Dermis microvascular lymphatic vessel endothelial cell (primary cell): ENCODE measurements at places on chromosomes 16 and 17. TPM values are rescaled to one million over a fixed set of nuclear protein-coding genes. Genes with fewer than 3 reads are reported as not detected.

- DNase-seq: no peak
These were observed 420.3 kb downstream of the XYLT1 start for GRCh38 chr16:17050468-17050867.

GRCh38 chr17:72634621-72635020, 457.9 kb downstream of the SLC39A11 start:
- DNase-seq: no peak

DNA sequence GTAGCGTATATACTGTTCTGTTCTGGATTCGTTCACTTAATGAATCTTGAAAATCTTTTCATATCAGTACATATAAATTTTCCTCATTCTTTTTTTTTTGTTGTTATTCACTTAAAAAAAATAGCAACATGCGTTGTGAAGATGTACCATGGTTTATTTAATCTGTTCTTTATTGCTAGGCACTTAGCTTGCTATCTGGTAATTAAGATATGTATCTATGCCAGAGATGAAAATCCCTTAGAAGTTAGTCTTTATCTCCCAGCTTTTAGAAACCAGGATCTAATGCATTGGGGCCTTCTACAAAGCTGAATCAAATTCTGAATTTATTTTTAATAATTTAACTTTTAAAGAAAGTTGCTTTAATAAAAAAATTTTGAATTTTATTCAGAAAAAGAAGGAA, 13.0 kb upstream of the DNAJA2 start:
- DNase-seq: no peak

- peak; percentile 60 for DNase-seq
These were observed 66.0 kb upstream of the ZNF423 start for GRCh38 chr16:49921791-49922456.

DNA sequence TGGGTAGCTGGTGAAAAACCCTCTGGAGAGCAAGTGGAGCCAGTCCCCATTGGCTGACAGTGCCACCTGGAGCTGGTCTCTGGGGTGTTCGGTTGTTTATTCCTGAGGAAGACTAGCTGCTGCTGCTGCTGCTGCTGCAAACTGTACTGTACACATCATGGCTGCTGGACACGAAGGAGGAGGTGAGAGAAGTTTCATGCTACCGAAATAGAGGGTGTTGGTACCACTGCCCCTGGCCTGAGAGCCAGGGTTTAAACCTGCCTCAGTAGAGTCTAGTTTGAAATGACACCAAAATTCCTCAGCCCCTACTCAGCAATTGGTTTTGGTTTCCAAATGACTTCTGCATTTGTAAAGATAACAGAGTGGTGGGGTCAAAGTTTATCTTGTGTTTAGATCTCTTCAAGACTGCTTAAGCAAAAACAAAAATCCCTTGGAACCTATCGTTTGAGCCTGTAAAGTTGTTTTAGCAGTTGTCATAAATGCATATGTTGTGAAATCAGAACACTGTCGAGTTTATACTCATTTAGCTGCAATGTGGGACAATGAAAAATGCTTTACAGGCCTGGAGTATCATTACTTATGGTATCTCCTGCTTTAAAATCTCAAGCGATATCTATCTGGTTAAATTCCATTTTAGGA, 40.8 kb downstream of the CYB5B start:
- no peak for DNase-seq

DNA sequence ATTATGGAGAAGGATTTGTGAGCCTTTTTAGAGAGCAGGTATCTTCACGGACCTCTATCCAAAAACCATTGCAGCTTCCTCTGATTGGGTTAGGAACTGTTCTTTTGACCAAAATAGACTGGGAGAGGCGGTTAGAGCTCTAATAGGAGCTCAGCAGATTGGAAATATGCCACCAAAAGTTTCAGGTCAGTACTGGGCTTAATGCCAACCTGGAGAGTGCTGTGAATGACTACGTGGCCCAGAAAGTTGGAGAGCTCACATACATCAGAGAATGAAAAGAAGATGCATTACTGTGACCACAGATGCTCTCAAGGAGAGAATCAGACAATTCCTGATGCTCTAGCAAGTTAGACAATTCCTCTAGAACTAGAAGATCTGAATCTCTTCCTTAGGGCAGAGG, 86.5 kb downstream of the ABCA8 start:
- DNase-seq: no peak

GRCh38 chr16:4859900-4860255, 12.6 kb downstream of the UBN1 start:
- peak; percentile 54 for DNase-seq

- DNase-seq: no peak
These were observed 26.7 kb upstream of the JPT2 start for GRCh38 chr16:1651094-1651973.

GRCh38 chr17:8322061-8322460, 12.0 kb downstream of the ARHGEF15 start:
- no peak for DNase-seq

- no peak for DNase-seq
These were observed 983.9 kb upstream of the EEF2KMT start for GRCh38 chr16:6081320-6081976.

GRCh38 chr17:41002814-41003213, 3.1 kb upstream of the KRTAP3-2 start:
- no peak for DNase-seq

DNA sequence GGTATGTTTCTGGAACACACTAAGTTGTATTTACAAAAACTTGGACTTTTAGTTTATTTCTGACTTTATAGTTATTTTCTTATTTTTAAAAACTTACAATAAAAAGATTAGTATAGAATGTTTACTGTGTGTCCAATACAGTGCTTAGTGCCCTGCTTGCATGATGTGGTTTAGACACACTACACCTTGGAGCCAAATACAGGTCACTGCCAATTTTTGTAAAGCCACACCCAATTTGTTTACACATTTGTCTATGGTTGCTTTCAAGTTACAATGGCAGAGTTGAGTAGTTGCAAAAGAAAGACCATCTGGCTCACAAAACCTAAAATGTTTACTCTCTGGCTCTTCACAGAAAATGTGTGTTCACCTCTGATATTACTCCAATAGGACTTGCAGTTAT, 807.1 kb downstream of the KCNJ2 start:
- no peak for DNase-seq

DNA sequence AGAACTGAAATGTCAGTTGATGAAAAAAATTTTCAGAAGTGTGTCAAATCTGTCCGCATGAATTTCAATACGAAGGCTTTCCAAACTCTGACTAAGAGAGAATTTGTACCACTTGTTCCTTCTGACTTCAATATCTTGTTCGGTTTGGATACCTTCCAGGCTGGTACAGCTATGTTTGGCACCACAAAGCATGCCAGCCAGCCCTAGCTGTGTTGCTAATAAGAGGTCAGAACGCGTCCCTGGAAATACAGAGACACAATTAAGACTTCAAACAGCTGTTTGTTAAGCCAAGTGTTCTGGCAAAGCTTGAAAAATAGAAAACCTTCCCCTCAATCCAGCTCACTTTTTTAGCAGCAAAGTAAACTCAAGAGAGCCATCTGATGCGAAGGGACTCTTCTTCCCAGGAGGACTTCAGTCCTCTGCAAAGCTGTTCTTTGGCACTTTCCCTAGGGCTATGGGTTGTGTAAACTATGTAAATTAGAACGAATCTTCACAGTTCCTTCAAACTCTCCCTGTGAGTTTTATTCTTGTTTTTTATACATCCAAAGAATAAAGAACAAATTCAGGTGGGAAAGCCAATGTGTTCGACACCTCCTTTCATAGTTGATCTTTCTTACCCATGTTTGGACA, 35.1 kb downstream of the GRB2 start:
- DNase-seq: no peak

- no peak for DNase-seq
These were observed 228.3 kb upstream of the NLRP1 start for GRCh38 chr17:5812590-5812989.

Gene CIITA
- under 0.01 and 0.13 TPM in 2 replicates for total RNA-seq

Gene MGRN1
- 14.2 and 22.6 TPM in 2 replicates for total RNA-seq

Gene TBC1D3I
- total RNA-seq: under 0.01 TPM in 1 of 2 replicates, not detected in the other

Gene P2RX5
- total RNA-seq: 0.13 and 0.77 TPM in 2 replicates

Gene UTS2R
- not detected in 2 replicates for total RNA-seq

Gene HAS3
- 1.0 and 7.6 TPM in 2 replicates for total RNA-seq

Gene EXOC3L1
- 38.8 and 57.7 TPM in 2 replicates for total RNA-seq

Gene CA5A
- not detected in 2 replicates for total RNA-seq
